Heart right ventricle (tissue), 16 donors: ENCODE measurements at places on chromosomes 6 and 20. TPM values are rescaled to one million over a fixed set of nuclear protein-coding genes. Genes with fewer than 3 reads are reported as not detected.

GRCh38 chr6:99344289-99344688, 5.2 kb downstream of the FAXC start:
- no peak for DNase-seq

- DNase-seq: no peak
Observed at GRCh38 chr6:36312854-36313648, 23.6 kb downstream of the BNIP5 start.

DNA sequence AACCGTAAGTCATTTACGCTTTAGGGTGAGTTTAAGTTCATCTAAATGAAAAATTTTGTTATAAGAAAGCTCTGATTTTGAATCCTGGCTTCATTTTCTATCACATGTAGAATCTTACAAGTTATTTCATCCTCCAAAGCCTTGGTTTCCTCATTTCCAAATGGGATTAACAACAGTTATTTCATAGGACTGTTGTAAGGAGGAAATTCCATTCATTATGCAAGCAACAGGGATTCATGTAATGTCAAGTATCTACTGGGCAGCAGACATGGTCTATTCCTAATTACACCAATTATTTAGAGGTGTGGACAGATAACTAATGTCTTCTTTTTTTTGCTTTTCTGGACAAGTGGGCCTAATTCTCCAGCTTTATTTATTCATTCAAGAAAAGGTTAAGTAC, 154.0 kb downstream of the PDSS2 start:
- no peak for DNase-seq

DNA sequence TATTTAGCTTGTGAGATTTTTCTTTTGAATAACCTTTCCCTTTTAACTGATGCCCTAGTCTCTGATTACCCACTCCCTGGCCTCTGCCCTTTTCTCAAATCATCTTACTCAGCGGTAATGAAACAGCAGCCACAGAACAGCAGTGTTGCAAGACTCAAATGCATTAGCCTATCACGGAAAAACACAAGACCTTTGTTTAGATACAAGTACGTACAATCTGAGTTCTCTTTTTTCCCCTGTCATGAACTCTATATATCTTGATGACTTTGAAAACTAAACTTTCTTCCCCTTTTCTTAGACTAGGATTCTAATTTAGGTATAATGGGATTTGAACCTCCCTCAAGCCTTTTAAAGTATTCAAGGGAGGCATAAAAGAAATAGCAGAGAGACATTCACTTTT, 1034.9 kb downstream of the EYS start:
- DNase-seq: no peak

Gene NOX3
- total RNA-seq: not detected

Gene AIF1
- 62.1 TPM for total RNA-seq

Gene SSR1
- 62.0 TPM for total RNA-seq
